ENCODE measurements at places on chromosomes 5 and 9. TPM values are rescaled to one million over a fixed set of nuclear protein-coding genes. Genes with fewer than 3 reads are reported as not detected.

GDF9 gene
- total RNA-seq: 0.90 TPM

DCAF10 gene
- 15.2 TPM for total RNA-seq

BAAT gene
- total RNA-seq: not detected

PKD2L2 gene
- total RNA-seq: not detected

PDCD1LG2 gene
- 0.14 TPM for total RNA-seq

Measured in activated CD8-positive, alpha-beta T cell treated with anti-CD3 and anti-CD28 coated beads for 36 hours (primary cell).